ENCODE measurements at places on chromosomes 5 and 9.

- DNase-seq = no peak
These were observed 11.0 kb upstream of the NANS start for GRCh38 chr9:98045234-98046179.

GRCh38 chr9:23790351-23791260 lies 35.4 kb downstream of the ELAVL2 start:
- no peak for DNase-seq

- no peak for DNase-seq
These were observed 99.8 kb downstream of the EFNA5 start for GRCh38 chr5:107570805-107571531.

DNA sequence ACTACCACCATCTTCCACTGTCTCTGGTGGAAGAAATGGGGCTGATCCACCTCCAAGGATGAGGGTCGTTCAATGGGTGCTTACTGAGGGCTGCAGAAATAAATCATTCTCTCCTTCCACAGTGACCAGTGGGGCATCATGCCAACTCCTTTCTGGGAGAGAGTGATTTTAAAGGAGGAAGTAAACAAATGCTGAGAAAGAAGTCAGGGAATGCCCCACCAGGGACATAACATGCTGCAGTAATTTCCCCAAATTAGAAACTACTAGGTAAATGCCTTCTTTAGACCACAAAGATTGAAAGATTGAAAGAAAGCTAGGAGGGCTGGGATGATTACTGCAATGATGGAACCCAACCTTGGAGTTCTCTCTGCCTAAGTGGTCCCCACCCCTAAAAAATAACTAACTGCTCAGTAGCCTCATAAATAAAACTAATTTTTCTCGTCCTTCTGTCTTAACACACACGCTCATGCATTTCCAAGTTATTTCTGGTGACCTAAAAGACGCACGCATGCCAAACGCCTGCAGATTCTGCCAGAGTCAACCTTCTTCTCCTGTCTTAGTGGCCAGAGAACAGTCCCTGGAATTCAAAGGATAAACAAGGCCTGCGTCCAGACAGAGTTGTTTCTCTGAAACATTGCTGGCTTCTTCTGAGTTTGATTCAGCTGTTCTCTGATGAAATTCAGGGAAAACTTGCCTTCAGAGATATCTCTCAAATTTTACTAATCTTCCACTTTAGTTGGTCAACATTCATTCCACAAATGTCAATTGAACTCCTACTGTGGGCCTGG lies 250.0 kb downstream of the NR3C1 start:
- DNase-seq = no peak

- DNase-seq = no peak
These were observed 375 bp downstream of the NOP16 start for GRCh38 chr5:176388003-176388443.

- DNase-seq = no peak
These were observed 2.3 kb downstream of the NKX2-5 start for GRCh38 chr5:173232499-173233346.

DNA sequence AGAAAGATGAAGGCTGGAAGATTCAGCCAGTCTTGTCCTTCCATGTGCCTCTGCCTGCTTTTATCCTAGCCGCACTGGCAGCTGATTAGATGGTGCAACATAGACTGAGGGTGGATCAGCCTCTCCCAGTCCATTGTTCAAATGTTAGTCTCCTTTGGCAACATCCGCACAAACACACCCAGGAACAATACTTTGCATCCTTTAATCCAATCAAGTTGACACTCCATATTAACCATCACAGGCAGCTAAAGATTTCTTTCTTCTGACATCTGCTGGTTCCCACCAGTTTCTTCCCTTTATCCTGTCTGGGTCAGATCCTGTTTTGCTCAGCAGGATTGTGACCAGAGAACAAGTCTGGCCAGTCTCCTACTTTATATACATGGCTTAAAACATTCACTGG lies 276.5 kb upstream of the TYRP1 start:
- DNase-seq = no peak

- DNase-seq = no peak
These were observed 112.0 kb downstream of the DOCK8 start for GRCh38 chr9:326667-327066.

- no peak for DNase-seq
These were observed 38.3 kb downstream of the RECK start for GRCh38 chr9:36074870-36075532.

GRCh38 chr5:168215646-168216045 lies 75.8 kb upstream of the WWC1 start:
- DNase-seq = no peak

- DNase-seq = no peak
These were observed 275.5 kb downstream of the SPOCK1 start for GRCh38 chr5:137223324-137224295.

- no peak for DNase-seq
These were observed 16.9 kb downstream of the DNAJC18 start for GRCh38 chr5:139422307-139422893.

GRCh38 chr5:17897776-17898175 lies 263.5 kb downstream of the TAF11L14 start:
- DNase-seq = no peak

- DNase-seq = no peak
These were observed 103.1 kb downstream of the CEMIP2 start for GRCh38 chr9:71665247-71665646.

DNA sequence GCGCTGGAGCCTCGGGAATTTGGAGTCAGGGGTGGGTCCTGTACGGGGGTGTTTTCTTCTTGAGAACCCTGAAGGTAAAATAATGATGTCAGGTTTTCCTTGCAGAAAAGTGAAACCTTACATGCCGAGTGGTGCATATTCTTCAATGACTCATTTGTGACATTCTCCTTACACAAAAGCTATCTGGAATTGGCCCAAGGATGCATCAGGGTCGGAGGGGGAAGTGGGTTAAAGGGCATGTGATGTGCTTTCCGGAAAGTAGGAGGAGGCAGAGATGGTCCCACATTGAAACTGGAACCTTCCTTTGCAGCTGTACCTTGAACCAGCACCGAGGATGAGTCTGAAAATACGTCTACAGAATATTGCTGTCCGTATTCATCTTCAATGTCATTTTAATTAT lies 411.2 kb upstream of the IRX4 start:
- DNase-seq = no peak

GRCh38 chr9:34072410-34072809 lies 23.7 kb upstream of the UBAP2 start:
- DNase-seq = no peak

DNA sequence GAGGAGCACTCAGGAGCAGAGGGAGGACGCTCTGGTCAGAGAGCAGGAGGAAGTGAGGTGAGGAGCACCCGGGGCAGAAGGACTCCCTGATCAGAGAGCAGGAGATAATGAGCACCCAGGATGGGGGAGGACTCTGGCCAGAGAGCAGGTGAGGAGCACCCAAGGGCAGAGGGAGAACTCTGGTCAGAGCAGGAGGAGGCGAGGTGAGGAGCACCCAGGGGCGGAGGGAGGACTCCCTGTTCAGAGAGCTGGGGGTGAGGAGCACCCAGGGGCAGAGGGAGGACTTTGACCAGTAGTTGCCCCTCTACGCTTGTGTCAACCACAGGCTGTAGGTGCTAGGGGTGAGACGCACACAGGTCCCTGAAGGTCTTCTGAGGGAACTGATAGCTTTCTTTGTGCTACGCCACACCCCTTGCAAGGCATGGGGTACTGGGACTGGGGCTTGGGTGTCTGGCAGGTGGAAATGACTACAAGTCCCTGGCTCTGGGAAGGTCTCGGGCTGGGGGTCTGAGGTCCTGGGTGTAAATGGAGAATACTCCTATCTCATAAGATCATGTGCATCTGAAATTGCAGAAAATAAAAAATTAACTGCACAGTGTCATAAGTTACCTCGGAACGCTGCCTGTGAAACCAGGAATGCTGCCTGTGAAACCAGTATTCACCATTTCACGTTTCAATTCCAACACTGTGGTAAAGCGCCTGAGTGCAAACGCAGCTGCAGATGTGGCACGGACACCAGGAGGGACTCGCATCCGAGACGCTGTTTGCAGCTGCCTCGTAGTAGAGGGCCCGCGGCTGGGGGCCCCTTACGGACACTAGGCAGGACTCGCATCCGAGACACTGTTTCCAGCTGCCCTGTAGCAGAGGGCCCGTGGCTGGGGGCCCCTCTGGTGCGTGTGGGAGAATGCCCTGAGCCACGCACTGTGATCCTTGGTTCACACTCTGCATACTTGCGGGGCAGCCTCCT lies 27.0 kb upstream of the SLC6A3 start:
- DNase-seq = no peak

- DNase-seq = no peak
These were observed 11.6 kb downstream of the POLK start for GRCh38 chr5:75523275-75523674.

- no peak for DNase-seq
These were observed 77.7 kb downstream of the BRINP1 start for GRCh38 chr9:119291554-119291953.

GRCh38 chr5:135546912-135547311 lies 11.1 kb upstream of the NEUROG1 start:
- DNase-seq = no peak

DNA sequence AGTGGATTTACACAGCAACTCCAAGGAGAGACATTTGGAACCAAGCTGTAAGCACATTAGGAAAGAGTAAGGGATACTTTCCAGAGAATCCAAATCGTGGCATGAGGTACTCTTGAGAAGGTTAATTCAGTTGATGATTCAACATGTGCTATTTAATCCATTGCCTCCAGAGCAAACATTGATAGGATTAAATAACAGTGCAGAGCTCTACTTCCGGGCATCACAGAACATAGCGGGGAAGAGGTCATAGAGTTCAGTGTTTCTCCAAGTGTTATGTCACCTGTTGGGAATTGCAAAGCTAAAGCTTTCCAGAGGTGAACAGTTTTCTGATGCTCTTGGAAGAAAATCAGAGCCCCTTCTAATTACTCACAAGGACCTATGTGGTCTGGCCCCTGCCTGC lies 127.5 kb downstream of the PPP2R2B start:
- DNase-seq = no peak

- no peak for DNase-seq
These were observed 272.8 kb downstream of the TAF11L14 start for GRCh38 chr5:17907094-17907493.

DNA sequence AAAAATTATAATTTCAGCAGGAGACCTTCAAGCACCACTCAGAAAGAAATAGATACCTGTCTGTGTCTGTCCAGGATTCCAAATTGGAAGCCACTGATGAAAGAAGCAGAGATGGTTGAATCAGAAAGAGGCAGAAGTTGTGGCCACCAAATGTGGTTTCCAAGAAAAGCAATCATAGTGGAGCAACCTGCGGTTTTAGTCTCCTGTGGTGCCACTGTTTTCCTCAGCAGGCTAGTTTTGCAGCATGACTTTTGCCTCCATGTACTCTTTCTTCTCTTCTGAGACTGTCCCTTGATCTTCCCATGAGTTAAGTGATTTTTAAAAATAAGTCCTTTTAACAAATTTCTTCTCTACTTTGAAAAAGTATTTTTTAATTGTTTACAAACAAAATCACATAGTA lies 535.8 kb downstream of the CYLC2 start:
- DNase-seq = no peak

GRCh38 chr9:115650768-115651167 lies 502.8 kb upstream of the PAPPA start:
- DNase-seq = no peak

- no peak for DNase-seq
These were observed 29.9 kb downstream of the RFX3 start for GRCh38 chr9:3495855-3496254.

GRCh38 chr5:11497651-11498050 lies 406.6 kb downstream of the CTNND2 start:
- DNase-seq = no peak

- DNase-seq = no peak
These were observed 355 bp downstream of the TLE4 start for GRCh38 chr9:79572032-79572607.

GRCh38 chr5:30581198-30581935 lies 612.1 kb upstream of the CDH6 start:
- no peak for DNase-seq
